ENCODE measurements at places on chromosomes 11 and 22.

DNA sequence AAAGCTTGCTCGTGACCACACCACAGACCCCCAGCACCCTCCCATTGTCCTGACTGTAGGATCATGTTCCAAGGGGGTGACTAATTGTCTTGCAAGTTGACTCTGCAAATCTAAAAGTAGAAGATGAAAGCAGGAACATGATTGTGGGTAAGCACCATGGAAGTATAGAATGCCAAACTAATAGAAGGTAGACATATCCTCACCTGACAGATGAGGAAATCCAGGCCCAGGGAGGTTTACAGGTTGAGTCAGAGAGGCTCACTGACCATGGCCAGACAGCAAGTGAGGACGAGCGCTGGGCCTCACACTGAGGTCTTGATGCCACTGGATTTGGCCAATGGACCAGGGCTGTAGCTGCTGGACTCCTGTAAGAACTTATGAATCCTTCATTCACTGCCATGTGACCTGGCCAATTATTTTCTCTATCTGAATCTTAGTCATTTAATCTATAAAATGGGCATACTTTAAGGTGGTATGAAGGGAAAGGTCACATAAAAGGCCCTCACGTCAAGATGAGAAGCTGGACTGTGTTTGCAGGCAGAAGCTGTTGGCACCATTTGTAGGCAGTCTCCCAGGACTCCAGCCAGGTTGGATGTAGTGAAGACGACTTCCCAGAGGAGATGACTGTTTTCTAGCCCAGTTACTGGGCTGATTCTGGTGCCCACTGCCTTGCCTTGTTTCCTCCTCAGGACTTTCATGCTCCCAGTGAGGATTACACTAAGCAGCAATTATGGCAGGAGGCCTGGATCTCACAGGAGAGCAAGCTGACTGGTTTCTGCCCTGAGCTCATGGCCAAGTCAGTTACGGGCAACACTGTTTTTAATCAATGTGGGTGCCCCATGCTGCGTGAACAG lies 54.6 kb downstream of the GAB4 start:
- no peak for DNase-seq

DNA sequence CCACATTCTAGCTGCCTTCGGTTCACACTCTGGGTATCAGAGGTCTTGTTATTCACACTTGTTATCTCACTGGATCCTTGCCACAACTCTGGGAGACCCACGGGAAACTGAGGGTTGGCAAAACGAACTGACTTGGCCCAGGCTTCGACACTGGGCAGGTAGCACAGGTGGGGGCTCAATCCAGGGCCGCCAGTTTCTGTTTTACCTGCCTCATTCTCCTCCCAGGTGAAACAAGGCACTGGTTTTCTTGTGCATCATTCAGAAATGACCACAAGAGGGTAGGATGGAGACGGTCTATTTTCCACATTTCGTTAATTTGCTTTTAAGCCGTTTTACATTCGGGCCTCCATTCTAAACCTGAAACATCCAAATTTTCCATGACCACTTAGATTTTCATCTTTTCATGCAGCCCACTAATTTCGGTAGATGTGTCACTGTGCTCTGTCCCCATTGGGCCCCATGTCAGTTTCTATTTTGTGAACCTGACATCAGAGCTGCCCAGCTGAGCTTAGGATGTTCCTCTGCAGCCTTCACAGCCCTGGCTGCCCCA lies 108.1 kb downstream of the KIAA1671 start:
- no peak for DNase-seq

- no peak for DNase-seq
Measured at GRCh38 chr11:115561116-115561515, 56.9 kb upstream of the CADM1 start.

DNA sequence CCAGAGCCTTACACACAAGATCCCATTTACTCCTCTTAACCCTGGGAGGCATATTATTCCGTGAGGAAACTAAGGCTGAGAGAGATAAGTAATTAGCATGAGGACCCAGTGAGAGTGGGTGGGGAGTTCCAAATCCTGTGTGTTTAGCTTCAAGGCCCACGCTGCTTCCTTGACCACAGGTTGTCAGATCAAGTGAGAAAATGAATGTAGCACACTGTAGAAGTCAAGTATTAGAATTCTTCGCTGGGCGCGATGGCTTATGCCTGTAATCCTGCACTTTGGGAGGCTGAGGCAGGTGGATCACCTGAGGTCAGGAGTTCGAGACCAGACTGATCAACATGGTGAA lies 3.8 kb downstream of the CYB561A3 start:
- no peak for DNase-seq

- DNase-seq: no peak
Measured at GRCh38 chr11:19842505-19842904, 129.9 kb downstream of the NAV2 start.

- no peak for DNase-seq
Measured at GRCh38 chr11:116930586-116930985, 93.2 kb upstream of the APOA1 start.

- no peak for DNase-seq
Measured at GRCh38 chr11:109512680-109513079, 90.7 kb downstream of the C11orf87 start.

DNA sequence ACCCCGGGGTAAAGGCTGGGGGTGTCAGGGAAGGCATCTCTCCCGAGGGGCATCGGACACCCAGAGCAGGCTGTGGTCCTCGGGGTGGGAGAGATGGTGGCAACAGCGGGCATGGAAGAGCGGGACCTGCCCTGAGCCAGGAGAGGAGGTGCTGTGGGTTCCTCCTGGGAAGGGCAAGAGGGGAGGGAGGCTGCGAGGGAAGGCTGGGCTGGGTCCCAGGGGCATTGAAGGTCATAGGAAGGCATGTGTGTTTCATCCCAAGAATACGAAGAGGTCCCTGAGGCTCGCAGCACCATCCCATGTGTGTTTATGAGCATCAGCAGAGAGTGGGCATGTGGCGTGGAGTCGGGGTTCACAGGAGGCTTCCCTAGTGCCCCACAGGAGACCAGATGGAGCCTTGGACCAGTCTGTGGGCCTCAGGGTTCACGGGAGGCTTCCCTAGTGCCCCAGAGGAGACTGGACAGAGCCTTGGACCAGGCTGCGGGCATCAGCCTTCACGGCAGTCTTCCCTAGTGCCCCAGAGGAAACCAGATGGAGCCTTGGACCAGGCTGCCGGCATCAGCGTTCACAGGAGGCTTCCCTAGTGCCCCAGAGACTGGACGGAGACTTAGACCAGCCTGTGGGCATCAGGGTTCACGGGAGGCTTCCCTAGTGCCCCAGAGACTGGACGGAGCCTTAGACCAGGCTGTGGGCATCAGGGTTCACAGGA lies 420.6 kb downstream of the BRD1 start:
- no peak for DNase-seq

DNA sequence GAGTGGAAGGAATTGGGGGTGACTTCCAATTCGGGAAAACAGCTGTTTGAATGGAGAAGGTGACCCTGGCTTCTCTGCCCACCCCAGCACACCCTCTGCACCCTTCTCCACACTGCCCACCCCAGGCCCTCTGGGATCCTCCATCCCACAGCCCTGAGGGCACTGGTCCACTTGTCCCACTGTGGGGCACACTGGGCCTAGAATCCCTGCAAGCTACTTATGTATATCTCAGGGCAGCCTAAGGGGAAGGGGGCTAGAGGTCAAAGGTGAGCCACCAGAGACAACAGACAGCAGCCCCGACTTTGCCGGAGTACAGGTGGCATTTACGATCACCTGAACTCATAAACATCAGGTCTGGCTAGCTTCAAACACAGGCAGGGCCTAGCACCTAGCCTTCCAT lies 673 bp upstream of the SCUBE2 start:
- DNase-seq: no peak

DNA sequence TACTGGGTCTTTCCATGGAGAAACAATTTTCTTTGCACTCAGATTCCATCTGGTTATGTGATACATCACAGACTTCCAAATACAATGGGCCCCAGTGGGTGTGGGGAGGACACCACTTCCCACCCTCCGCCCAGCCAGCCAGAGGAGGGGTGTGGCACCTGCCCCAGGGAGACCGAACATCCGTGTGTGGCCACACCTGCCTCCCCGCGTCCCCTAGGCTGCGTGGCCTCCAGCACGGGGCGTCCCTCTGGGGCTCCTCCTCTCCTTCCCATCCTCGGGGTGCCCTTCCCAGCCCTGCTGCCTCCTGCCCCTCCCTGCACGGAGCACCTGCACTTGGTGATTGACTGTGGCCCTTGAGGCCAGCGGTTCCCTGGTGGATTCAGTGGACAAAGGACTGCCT lies 49.1 kb downstream of the CERK start:
- no peak for DNase-seq

GRCh38 chr11:87972133-87972532 lies 203.1 kb downstream of the RAB38 start:
- DNase-seq: no peak

GRCh38 chr11:125425601-125426000 lies 70.5 kb downstream of the FEZ1 start:
- DNase-seq: no peak

GRCh38 chr11:132123854-132124835 lies 753.7 kb downstream of the NTM start:
- no peak for DNase-seq

GRCh38 chr11:122159861-122160260 lies 43.8 kb upstream of the BLID start:
- DNase-seq: no peak

DNA sequence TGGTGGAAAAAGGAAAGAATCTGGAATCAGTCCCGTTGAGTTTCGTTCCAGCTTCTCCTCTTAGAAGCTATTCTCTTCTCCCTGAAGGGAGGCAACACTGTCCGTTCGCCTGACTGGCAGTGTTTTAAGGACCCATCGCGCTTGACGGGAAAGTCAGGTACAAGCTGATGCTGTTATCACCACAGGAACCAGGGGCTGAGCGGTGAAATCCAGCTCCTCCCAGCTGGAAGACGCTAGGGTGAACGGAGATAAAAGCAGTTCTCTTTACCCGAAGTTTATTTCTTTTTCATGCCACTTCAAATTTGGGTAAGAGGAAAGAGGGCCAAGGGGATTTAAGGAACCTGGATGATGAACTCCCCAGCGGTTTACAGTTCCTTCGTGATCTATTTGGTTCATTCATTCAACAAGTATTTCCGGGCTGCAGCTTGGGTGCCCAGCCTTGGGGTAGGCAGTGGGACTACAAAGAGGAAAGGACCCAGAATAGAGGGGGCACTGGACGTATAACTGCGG lies 551 bp upstream of the DEUP1 start:
- no peak for DNase-seq

DNA sequence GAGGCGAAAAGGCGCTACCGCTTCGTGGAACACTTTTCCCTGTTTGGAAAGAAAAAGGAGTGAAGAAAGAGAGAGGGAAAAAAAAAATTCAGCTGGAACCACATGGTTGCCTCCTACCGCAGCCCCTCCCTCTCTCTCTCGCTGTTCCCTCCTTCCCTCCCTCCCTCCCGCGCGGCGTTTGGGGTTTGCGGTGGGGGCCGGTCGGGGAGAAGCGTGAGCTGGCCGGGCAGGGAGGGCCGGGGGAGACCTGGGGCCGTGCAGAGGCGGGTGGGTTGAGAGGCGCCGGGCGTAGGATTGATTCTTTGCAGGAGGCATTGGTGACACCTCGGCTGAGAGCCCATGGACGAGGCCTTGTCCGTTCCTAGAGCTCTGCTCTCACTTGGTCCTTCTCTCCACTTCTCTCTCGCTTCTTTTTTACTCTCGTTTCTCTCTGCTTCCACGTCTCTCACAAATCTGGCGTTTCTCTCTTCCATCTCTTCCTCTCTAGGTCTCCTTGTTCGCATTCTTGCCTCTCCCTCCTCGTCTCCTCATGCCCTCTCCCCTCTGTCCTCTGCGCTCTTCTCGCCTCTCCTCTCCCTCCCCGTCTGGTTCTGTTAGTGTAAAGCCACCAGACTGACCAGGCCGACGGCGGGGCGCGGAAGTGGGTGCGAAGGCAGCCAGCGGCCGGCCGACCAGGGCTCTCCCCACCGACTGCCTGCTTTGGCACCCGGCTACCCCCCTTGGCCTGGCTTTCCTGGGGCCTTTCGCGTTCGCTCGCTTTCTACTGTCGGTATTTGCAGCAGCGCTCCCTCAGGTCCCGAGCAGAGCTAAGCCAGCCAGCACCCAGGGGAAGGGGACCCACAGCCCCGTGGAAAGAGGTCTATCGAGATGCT lies at the start of gene CLMP:
Gene CLMP, minus strand, starts transcription at position 61 of the 872 bp plus-strand sequence. CDS start 308 bp downstream, outside the sequence.
- DNase-seq: no peak

- DNase-seq: no peak
Measured at GRCh38 chr11:22539821-22540256, 85.8 kb downstream of the FANCF start.

GRCh38 chr22:44429941-44430587 lies 68.0 kb downstream of the RTL6 start:
- no peak for DNase-seq

DNA sequence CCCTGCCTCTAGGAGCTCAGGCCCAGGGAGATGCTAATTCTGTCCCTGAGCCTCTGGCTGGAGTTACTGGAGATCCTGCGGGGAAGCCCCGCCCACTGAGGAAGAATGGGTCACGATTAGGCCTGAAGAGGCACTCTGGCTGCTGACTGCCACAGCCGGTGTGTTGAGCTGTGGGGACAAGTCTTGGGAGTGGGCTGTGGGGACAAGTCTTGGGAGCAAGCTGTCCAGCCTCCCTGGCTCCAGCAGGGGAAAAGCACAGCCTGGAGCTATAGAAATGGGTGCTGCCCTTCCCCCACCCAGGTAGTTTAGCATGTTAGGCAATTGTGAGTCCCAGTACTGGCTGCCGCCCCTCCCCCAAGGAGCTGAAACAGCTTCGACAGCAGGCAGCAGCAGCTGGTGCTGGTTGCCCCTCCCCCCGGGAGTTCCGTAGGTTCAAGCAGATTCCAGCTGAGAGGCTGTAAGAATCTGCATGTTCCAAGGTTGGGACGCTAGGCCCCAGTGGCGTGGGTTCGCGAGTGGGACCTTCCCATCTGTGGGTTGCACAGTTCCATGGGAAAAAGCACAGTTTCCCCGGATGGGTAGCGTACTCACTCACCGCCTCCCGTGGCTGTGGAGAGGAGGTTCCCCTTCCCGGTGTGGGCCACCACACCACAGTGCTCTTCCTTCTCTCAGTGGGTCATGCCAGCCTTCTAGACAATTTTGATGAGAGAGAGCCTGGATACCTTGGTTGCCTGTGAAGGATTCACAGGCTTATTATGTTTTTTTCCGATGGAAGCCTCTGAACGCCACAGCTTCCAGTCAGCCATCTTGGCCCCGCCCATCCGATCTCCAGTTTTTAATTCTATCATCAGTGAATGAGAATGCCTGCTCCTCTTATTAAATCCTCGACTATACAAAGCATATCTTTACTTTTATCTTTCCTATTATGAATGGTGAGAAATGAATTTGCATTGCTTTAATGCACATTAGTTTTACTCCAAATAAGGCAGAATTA lies 61.5 kb downstream of the MSANTD4 start:
- DNase-seq: no peak

DNA sequence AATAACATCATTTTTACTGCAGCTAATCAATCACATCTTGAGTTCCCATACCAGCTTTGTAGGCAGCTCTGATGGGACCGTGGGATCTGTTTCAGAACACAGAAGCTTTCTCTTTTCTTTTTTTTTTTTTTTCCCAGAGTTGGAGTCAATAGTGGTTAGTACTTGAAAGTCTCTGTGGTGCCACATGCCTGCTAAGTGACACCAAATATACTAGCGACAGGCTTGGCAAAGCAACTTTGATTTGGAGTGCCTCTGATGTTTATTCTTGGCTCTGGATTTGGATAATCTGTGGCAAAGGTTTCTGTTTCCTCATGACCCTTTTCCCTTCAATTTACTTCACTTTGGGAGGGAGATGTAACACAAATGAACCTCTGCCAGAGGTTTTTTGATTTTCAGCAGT lies 681.4 kb upstream of the TENM4 start:
- DNase-seq: no peak
